Astrocyte of the hippocampus (primary cell): ENCODE measurements at places on chromosomes 11 and 22.
A peak's percentile ranks its signal among the peaks of the same experiment; 100 is the strongest.

GRCh38 chr11:102926961-102927623 is 28.4 kb downstream of the MMP13 start:
- DNase-seq = no peak

DNA sequence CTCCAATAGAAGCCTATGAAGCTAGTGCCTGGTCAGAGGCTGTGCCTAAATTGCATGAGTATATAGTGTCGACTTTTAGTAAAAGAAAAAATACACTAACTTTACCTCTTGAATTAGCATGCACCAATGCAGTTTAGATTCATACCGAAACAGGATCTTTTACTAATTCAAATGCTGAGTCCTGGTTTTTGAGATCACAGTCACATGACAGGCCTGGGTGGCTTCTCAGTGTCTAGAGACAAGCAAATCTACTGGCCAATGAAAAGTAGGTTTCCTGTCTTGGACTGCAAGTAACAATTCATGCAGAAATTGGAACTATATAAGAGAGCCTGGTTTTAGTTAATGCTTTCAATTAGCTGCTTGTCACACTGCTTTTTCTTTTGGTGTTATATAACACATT is 7.2 kb downstream of the ARHGEF12 start:
- DNase-seq = no peak

- no peak for DNase-seq
Observed at GRCh38 chr22:24291515-24292201, 21.0 kb downstream of the SPECC1L start.

GRCh38 chr22:32842486-32842885 is 41.0 kb downstream of the TIMP3 start:
- DNase-seq = peak; percentile 18

GRCh38 chr11:112156956-112157766 is 6.7 kb downstream of the IL18 start:
- peak; percentile 98 for DNase-seq

- peak; percentile 21 for DNase-seq
Observed at GRCh38 chr11:117095284-117096161, 2.7 kb downstream of the SIK3 start.

GRCh38 chr11:35390737-35391682 is 28.3 kb downstream of the SLC1A2 start:
- DNase-seq = peak; percentile 64

GRCh38 chr11:57160665-57161064 is 21.1 kb upstream of the LRRC55 start:
- no peak for DNase-seq

- no peak for DNase-seq
Observed at GRCh38 chr11:104009744-104010143, 26.7 kb upstream of the DDI1 start.

DNA sequence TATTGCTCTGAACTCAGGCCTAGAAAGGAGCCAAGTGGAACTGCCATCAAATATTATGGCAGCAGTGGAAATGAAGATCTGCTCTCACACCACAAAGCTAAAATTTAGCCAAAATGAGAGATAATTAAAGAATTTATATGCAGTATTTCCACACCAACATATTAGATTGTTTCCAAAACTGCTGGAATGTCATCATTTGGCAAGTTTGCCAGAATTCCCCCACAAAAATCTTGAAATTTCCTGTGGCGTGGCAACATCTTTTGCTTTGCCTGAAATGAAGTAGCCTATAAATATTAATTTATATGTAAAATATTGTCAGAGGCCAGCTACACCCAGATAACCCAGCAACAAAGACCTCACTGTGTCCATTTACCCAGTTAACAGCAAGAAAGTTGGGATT is 13.8 kb downstream of the C11orf71 start:
- DNase-seq = peak; percentile 28

DNA sequence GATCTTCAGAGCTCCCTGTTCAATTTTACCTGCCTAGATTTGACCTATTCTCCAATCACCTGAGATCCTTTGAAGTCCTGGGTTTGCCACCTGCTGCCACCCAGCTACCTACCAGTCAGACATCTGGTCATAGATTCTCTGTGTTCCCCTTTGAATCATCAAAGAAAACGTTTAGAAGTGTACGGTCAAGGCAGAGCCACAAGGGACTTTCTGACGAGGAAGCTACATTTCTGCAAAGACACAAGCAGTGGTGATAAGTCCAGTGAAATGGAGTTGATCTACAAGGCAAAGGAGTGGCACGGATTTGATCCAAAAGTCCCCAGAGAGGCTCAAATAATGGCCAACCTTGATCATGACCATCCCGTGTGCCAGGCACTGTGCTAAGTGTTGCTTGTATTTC is 549.9 kb downstream of the MIAT start:
- DNase-seq = no peak

GRCh38 chr11:46856605-46857343 is 10.7 kb upstream of the CKAP5 start:
- no peak for DNase-seq

DNA sequence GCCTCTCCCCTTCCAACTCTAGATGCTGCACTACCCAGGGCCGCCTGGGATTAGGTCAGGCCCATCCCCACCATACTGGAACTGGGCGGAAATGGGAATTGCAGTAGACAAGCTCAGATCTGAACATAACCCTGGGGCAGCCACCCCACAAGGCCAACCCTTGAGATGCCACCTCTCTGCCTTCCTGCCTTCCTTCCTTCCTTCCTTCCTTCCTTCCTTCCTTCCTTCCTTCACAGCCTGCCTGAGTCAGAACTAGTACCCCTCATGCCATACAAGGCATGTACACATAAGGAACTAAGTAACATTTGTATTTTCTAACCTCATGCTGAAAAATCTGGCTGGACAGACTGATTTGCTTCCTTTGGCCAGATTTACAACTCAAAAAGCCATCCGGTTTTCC is 28.0 kb downstream of the SHISAL1 start:
- no peak for DNase-seq

DNA sequence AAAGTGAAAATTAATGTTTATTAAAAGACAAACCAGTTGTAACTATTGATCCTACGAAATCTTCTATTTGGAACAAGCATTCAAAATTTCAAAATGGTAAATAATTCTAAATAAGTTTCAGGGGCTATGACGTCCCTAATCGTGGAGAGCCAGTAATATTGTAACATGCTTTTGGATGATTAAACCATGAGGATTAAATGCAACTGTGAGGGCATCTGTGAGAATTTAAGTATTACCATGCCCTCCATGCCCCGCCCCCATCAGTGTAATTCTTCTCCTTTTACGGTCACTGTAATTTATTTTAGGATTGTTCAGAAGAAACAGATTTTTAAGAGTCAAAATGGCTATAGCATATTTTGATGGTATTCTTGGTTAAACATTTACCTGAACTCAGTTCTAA is 133.2 kb downstream of the APOL5 start:
- DNase-seq = no peak

DNA sequence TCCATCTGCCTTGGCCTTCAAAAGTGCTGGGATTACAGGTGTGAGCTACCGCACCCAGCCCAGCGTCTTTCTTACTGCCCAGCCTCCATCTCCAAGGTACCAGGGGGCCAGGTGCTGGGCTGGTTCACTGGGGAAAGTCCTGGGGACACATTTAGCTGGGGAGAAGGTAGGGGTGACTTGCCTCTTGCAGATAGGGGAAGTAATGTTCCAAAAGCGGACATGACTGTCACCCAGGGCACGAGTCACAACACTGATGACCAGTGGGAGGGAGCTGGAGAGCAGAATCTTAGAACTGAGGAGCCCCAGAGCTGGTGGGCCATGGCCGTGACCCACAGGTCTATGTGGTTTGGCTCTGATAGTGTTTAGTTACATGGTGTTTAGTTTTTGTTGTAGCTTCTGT is 2.4 kb upstream of the SLC15A3 start:
- no peak for DNase-seq

- DNase-seq = no peak
Observed at GRCh38 chr11:45660729-45661438, 4.5 kb downstream of the CHST1 start.

- DNase-seq = no peak
Observed at GRCh38 chr22:46747646-46748045, 9.6 kb upstream of the CERK start.

DNA sequence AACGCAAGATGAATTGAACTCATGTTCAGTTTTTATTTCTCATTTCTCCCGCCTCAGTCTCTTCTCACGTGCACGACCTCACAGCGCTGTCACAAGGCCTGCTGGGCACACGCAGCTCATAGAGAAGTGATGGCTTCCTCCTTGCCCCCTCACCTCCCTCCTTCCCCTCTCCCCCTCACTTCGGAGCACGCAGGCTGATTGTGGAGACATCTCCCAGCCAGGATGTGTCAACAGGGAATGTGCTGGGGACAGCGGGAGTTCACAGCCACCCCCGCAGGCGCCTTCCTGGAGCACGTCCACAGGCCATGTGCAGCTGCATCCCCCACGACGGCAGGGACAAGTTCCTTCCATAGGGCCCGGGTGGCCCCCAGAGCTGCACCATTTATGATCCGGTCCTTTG is 29.1 kb upstream of the KRTAP5-6 start:
- DNase-seq = no peak

DNA sequence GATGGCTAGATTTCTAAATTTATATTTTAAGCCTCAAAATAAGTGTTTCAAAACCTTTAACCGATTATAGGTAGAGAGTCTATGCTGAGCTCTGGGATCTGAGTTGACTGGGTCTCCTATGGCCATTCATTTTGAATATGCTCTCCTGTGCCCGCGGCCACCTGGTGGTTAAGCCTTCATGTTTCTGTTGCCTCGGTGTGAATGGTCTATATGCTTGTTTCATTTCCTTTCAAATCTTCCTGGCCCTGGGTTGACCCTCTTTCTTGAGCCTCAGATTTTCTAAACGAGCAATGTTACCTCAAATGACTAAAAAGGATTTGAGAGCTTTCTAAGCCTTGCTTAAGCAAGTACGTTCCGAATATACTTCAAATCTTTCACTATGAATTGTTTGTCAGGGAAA is 789.4 kb upstream of the KIRREL3 start:
- peak; percentile 32 for DNase-seq

- no peak for DNase-seq
Observed at GRCh38 chr11:33655842-33656600, 44.6 kb downstream of the C11orf91 start.

DNA sequence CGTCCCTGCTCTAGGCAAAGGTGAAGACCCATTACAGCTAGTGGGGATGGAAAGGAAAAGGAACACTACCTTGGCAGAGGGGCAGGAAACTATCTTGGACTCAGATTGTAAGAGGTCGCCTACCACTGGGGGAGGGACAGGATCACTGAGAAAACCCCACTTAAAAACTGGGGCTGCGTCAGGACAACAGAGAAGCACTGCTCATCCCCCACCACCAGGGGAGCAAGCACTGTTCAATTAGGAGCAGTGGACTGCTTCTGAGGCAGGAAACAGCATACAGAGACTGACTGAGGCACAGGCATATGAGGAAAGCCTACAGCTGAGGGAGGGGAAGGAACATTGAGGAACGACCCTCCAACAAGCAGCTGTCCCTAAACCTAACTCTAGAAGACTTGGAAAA is 20.8 kb upstream of the DLAT start:
- no peak for DNase-seq

- DNase-seq = peak; percentile 34
Observed at GRCh38 chr11:57476047-57476756, 15.9 kb downstream of the RTN4RL2 start.

- no peak for DNase-seq
Observed at GRCh38 chr11:133727774-133728173, 117.5 kb downstream of the SPATA19 start.

DNA sequence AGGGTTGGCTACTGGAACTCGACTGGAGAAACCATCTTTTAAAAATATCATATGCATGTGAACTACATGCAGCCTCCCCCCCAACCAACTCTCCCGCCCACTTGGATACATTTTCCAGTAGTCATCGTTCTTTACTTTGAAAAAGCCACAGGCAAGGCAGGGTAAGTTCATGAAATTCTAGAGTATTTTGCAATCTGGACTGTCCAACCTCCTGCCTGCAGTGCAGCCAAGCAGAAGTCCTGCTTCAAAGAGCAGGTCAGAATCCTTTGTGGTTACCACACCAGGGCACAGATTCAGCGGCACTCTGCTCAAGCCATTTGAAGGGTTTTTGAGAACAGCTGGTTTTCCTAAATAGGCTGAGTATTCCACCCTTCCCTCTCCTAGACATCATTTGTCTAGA is 12.1 kb downstream of the ELF5 start:
- DNase-seq = peak; percentile 94

- DNase-seq = no peak
Observed at GRCh38 chr11:114296605-114297372, 590 bp downstream of the NNMT start.

DNA sequence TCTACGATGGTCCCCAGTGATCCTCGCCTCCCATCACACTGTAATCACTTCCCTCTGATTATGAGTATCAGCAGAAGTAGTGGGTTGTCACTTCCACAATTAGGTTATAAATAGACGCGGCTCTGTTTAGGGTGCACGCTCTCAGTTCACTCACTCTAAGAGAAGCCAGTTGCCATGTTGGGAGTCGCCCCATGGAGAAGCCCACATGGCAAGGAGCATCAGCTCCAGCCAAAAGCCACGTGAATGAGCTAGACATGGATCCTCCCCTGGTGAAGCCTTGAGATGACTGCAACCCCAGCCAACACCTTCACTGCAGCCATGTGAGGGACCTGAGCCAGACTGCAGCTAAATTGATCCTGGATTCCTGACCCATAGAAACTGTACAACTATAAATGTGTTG is 26.4 kb upstream of the MYOD1 start:
- no peak for DNase-seq

DNA sequence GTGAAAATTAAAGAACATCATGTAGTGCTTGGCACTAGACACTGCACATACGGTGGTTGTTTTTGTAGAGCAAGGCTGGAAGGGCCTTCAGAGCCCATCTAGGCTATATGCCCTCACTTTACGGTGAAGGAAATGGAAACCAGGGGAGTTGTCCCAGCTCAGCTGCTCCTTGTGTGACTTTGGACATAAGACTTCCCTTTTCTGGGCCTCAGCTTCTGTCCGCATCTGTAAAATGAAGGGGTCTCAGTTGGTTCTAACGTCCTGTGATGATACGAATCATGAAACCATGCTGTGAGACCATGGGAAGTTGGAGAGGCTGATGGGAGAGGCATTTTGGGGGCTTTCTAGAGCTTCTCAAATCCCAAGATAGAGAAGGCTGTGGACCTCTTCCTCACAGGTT is 4.7 kb downstream of the KCNE3 start:
- DNase-seq = no peak

- DNase-seq = peak; percentile 50
Observed at GRCh38 chr11:95339086-95339901, 108.3 kb upstream of the SESN3 start.

DNA sequence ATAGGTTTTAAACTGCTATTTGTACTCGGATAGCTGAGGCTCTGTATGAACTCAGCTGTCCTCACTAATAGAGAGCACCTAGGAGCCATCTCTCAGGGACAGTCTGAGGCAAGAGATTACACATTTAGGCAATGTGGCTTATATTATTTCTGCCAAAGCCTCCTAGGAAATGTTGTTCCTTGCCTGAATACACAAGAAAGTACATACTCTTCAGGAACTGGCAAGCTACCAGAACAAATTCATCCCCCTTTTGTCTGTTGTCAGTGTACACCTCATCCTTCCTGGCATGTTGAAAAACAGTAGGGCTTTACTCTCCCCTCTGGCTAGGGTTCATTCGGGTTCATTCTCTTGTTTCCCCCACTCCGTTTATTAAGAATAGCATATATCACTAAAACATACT is 615.9 kb upstream of the FAT3 start:
- no peak for DNase-seq
